ENCODE measurements at places on chromosomes 5 and 9.

GRCh38 chr9:26746357-26747072 is 146.1 kb downstream of the CAAP1 start:
- no peak for DNase-seq

GRCh38 chr9:110148891-110149290 is 59.1 kb downstream of the C9orf152 start:
- no peak for DNase-seq

DNA sequence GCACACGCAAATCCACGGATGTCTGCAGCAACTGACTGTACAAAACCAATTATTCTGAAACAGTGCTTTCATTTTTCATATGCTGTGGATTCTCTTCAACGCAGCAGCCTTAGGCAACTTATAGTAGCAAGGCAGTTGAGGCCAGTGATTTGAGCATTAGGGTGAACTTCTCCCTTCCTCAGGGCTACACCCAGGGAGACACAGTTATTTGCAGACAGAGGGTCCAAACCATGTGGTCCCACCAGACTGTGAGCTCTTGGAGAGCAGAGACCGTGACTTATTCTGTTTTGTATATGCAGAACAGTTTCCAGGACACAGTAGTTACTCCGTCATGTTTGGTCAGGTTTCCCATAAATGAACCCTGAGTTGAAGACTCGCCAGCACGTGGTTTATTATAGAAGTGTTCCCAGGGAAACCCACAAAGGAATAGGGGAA is 19.0 kb upstream of the WHRN start:
- no peak for DNase-seq

GRCh38 chr5:157253547-157253946 is 12.4 kb upstream of the CYFIP2 start:
- DNase-seq = no peak

DNA sequence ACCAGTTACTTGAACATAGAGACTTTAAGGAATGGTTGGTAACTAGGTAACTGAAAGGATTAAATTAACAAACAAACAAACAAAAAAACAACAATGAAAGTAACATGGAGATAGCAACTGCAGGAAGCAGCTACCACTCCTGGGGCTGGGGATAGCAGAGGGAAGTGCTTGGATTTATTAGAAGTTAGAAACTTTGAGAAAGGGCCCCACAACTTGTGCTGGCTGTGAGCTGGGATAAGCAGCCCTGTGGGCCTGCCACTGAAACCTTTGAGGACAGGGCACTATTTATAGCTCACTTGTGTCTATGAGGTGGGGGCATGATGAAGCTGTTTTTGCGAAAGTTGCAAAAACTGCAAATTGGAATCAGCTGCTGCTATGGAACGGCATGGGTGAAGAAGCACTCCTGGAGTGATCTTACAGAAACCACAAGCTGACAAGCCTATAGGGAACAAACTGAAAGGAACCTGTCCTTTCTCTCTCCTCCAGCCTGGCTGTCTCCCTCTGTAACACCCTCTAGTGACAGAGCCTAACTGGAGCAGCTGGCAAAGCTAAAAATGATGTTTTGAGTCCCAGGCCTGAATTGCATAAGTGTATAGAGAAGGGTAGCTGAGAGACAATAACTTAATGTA is 91.4 kb upstream of the RANBP6 start:
- DNase-seq = no peak

DNA sequence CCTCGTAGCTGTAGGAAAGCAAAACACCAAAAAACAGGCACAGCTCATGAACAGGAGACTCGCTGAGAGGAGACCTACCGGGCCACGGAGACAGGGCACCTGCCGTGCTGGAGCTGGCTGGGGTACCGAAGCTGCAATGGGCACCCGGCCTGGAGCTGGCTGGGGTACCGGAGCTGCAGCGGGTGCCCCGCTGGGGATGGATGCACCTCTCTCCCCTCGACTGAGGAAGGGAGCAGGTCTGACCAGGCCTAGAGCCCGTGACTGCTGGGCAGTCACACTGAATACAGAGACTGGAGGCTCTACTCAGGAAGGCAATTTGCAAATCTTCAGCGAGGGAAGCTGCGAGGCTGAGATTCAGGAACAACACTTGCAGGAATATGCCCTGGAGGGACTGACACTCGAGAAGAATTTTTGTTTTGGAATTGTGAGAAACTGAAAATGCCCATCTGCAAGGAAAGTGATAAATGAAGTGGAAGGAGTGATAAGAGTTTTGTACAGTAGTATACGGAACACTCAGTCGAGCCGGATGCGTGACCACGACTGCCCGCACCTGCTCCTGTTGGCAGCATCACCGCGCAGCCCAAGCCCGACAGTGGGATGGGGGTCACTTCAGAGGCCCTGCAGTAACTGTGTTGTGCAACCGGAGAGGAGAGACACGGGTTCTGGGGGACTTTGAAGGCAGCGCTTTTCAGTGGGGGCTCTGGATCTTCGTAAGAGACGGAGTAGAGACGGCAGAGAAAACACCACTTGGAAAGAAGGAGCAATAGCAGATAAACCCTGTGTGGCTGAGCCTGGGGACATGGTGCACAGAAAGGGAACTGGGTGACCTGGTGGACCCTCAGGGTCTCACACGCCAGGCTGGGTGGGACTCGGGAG is 27.9 kb upstream of the LPCAT1 start:
- no peak for DNase-seq

All from activated CD4-positive, alpha-beta T cell treated with anti-CD3 and anti-CD28 coated beads, Interleukin-2, amount 50 U/mL, for 1 hour (primary cell).